AG08396 (cell line): ENCODE measurements at places on chromosomes 2 and 18.

- DNase-seq: no peak
Measured at GRCh38 chr2:217166241-217166850, 306.5 kb upstream of the TNP1 start.

GRCh38 chr18:35197296-35197695 lies 43.5 kb upstream of the ZNF397 start:
- no peak for DNase-seq

- peak; percentile 39 for DNase-seq
Measured at GRCh38 chr2:32926708-32927084, 20.1 kb upstream of the LTBP1 start.

- peak; percentile 57 for DNase-seq
Measured at GRCh38 chr18:63439334-63439733, 17.1 kb upstream of the VPS4B start.

GRCh38 chr2:229612384-229612971 lies 101.9 kb downstream of the DNER start:
- DNase-seq: no peak

- DNase-seq: no peak
Measured at GRCh38 chr18:48754559-48754958, 196.2 kb downstream of the SMAD7 start.

DNA sequence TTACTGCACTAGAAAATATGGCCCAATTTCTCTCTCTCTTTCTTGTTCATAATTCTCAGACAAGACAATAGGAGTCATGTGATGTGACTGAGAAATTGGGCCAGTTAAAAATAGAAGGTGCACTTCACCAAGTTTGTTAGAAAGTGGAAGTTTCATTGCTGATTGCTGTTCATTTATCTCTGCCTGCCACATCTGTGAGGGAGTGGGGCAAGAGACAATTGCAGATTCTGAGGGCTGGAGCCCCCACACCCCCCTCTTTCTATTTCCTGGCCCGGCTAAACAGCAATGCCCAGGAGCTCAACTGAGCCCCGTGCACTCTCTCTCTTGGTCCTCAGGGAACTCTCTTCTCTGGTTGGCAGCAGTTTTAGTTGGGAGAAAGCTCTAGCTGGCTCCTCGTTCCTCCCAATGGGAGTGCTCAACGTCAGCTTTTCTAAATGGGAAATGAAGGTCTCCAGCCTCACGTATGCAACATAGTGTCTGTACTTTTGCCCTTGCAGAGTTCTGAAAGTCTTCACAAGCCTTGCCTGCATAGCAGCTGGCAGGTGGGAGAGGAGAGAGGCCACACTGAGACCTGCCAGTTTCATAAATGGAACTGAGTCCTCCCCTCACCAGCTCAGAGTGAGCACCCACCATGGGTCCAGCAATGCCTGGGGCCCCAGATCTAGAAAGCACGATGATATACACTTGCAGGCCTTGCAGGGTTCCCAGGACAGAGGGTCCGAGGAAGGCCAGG lies 115.7 kb downstream of the MYCN start:
- DNase-seq: no peak

GRCh38 chr2:118878531-118879149 lies 31.2 kb upstream of the EN1 start:
- no peak for DNase-seq

DNA sequence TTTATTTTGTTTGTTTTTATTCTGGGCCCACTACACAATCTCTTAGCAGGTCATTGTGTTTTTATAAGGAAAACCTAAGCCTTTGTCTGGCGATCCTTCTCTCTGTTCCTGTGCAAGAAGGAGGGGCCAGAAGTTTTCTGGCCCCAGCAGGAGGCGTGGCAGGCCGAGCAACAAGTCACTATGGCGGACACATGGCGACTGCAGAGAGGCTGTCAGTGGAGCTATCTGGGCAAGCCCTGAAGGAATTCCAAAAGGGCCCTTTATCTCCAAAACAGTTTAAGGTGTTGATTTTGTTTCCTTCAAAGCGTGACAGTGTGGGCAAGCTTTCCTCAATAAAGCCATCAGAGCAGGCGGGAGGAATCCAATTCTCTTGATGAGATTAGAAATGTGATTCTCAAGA lies 118.8 kb upstream of the CTAGE1 start:
- DNase-seq: no peak

DNA sequence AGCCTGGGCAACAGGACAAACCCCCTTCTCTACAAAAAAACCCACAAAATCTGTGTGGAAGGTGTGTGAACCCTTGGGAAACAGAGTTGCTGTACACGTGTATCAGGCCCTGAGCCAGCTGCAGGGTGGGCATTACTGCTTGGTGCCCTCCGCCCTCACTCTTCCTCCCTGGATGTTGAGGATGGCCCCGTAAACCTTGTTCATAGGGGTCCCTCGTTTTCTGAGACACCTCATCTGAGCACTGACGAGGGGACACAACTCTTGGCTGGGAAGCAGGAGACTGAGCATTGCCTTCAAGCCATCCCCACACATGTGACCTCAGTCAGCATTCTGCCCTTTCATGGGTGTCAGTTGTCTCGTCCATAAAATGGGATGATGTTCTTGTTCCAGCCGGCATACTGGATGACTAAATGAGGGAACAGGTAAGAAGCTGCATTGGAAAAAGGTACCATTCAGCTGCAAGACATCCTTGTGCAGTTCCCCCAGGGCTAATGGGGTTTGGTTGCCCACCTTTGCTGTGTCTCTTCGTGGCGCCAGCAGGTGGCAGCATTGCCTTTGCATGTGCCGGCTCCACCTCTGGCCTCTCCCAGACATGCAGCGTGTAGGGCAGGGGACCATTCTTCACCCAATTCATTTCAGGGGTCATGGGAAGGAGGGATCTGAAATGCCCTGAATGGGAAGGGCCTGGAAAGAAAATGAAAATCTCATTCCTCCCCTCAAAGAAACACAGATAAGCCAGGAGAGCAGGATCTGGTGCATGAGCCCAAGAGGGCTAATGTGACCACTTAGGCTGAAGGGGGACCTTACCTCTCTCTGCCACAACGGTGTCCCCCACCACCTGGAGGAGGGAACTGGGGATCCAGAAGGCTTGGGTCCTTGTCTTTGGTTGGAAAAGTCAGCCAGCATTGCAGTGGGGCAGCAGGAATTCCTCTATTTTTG lies 36.4 kb upstream of the HAAO start:
- peak; percentile 79 for DNase-seq

DNA sequence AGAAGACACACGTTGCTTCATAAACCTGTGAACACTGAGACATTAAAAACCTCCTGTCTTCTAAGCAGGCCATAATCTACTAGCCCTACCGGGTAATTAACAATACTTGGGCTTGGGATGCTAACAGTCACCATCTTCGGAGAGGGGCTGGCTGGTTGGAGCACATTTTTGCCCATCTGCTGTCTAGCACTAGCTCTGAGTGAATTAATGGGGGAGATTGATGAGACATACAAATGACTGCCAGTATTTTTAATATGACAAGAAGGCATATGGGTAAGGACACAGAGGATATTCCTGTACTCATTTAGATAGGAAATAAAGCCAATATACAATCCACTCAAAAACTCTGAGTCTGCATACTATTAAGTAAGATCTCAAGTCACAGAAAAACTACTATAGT lies 651.6 kb upstream of the SOX11 start:
- no peak for DNase-seq

DNA sequence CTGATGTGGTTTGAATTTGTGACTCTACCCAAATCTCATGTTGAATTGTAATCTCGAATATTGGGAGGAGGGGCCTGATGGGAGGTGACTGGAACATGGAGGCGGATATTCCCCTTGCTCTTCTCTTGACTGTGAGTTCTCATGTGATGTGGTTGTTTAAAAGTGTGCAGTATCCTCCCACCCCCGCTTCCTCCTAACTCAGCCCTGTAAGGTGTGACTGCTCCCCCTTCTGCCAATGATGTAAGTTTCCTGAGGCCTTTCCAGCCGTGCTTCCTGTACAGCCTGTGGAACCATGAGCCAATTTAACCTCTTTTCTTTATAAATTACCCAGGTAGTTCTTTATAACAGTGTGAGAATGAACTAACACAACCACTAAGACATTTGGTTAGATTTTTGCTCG lies 458.4 kb downstream of the THSD7B start:
- no peak for DNase-seq

DNA sequence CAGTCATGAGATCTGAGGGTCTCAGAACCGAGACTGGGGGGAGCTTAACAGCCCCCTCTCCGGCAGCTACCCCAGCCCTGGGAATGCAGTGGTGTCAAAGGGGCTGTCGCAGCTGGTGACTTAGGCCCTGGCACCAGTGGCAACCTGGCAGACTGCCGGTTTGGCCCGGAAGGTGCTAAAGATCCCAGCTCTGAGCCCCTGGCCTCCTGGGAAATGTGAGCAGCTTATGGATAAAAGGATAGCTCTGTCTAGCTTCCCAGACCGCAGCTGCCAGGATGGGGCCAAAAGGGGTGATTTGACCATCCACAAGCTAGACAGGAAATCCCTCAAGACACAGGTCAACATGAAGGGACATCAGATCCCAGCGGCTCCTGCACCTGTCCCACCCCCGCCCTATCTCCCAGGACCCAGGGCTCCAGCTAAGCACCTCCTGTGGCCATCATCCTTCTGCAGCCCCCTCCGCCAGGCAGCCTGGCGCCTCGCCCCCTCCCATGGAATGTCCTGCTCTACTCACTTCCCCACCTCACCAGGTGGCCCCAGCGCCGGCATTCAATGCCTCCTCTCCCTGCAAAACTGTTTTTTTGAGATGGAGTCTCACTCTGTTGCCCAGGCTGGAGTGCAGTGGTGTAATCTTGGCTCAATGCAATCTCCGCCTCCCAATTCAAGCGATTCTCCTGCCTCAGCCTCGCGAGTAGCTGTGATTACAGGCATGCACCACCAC lies 33.2 kb upstream of the EFHD1 start:
- DNase-seq: no peak

DNA sequence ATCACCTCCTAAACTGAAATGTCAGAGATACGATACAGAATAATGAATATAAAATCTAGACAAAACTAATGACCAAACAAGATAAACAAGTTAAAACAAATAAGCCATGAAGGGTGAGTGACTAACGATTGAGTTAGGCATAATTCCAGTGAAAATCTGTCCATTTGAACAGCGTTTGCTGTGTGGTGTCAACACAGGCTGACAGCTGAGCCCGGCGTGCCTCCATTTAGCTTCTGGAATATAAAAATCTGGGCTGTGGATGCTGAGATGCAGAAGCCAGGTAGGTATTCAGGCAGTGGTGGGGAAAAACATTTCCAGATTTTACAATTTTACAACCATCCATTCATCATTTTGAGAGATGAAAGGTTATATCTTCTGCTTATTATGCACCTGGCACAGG lies 2041.4 kb upstream of the CELF4 start:
- DNase-seq: no peak

- DNase-seq: no peak
Measured at GRCh38 chr18:73528066-73528465, 619.6 kb downstream of the FBXO15 start.

DNA sequence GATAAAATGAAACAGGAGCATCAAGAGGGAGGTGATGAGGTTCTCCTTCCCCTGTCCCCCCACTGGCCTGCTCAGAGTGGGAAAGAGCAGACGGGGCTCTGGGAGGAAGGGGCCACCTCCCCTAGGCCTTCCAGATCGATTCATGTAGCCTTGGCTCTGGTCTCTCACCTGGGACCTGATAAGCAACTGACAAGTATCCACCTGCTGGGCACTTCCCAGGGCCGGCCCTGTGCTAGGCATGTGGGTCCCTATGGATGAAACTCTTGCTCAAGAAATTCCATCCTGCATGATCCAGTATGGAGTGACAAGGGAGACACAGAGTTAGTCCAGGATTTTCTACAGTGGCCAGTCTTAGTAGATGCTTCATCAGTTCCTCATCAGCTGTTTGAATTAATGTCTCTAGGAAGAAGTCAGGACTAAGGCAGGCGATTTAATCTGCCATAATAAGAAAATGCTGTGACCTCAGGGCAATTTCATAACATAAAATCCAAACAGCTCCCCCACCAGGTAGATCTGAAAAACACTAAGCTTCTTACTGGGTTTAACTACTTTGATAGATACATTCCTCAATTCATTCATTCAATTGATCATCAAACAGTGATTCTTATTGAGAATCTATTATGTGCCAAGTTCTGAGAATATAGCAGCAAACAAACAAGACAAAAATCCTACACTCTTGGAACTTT lies 44.7 kb upstream of the ZFP36L2 start:
- no peak for DNase-seq

DNA sequence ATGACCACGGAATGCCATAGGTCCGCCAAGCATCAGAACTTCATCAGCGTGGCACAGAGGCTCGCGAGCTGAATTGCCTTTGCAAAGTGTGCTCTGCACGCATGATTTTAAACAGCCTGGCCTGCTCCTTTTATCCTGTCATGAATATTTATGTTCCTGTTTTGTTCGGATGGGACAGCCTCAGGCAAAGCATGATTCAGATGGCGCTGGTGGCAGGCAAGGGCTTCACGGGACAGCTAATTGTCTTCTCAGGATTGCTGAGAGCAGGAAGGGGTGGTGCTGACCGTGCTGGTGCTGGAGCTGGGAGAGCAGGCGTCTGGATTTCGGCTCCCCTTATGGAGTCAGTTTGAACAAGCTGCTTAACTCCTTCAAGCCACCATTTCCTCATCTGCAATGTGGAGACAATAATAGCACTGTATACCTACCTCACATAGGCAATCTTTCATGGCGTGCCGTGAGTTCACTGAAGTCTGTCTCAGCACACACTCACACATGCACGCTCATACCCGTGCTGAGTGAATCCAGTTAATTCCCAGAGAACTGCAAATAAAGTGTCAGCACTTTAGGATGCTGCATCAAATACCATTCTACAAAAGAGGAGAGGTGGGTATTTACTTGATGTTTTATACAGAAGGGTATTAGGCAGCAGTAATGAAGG lies 79.7 kb upstream of the APCDD1 start:
- DNase-seq: no peak

GRCh38 chr2:194203898-194204297 lies 1453.1 kb upstream of the SLC39A10 start:
- DNase-seq: no peak

GRCh38 chr18:46856973-46857372 lies 60.3 kb downstream of the PIAS2 start:
- peak; percentile 4 for DNase-seq

- DNase-seq: no peak
Measured at GRCh38 chr2:162320864-162321517, 2.5 kb upstream of the IFIH1 start.
